ENCODE measurements at places on chromosomes 2 and 18. TPM values are rescaled to one million over a fixed set of nuclear protein-coding genes. Genes with fewer than 3 reads are reported as not detected.

- DNase-seq, result no peak
Observed at GRCh38 chr2:3533836-3534235, 14.5 kb upstream of the ADI1 start.

DNA sequence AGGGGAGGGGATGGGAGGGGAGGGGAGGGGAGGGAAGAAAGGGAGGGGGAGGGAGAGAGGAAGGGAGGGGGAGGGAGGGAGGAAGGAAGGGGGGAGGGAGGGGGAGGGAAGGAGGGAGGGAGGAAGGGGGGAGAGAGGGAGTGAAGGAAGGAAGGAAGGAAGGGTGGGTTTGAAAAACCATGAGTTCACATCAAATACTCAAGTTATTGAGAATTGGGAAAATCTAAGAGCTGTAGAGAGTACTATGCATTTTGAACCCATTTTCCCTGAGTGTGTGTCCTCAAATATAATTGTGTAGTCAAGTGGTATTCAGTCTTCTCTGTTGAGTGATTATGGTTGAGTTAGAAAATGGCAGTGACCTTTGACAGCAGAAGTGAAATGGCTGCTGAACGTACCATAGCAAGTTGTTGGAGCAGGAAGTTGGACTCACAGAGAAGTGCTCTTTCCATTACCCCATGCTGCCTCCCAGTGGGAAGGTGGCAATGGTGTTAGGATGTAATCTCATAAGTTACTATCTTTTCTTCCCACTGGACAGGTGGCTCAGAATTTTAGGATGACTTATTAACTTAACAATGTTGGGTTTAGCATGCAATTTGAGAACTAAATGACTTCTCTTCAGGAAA, 214.6 kb downstream of the SETBP1 start:
- DNase-seq, result no peak

GRCh38 chr2:12076810-12077209, 330.4 kb downstream of the LPIN1 start:
- DNase-seq, result no peak

GRCh38 chr2:52000151-52000855, 968.4 kb upstream of the NRXN1 start:
- DNase-seq, result no peak

- DNase-seq, result no peak
Observed at GRCh38 chr2:238866656-238867277, 18.9 kb downstream of the TWIST2 start.

Gene OR6B2
- polyA plus RNA-seq, result not detected

Gene CHRNA1
- polyA plus RNA-seq, result 3.7 TPM

Gene MC2R
- polyA plus RNA-seq, result not detected

Gene KCNK3
- 1.1 TPM for polyA plus RNA-seq

Gene RNF125
- 2.7 TPM for polyA plus RNA-seq

Measured in left kidney (tissue), 8 donors.